ENCODE measurements at places on chromosomes 1 and 21. TPM values are rescaled to one million over a fixed set of nuclear protein-coding genes. Genes with fewer than 3 reads are reported as not detected.

- DNase-seq, result no peak
Observed at GRCh38 chr1:31400393-31400792, 12.6 kb upstream of the SERINC2 start.

DNA sequence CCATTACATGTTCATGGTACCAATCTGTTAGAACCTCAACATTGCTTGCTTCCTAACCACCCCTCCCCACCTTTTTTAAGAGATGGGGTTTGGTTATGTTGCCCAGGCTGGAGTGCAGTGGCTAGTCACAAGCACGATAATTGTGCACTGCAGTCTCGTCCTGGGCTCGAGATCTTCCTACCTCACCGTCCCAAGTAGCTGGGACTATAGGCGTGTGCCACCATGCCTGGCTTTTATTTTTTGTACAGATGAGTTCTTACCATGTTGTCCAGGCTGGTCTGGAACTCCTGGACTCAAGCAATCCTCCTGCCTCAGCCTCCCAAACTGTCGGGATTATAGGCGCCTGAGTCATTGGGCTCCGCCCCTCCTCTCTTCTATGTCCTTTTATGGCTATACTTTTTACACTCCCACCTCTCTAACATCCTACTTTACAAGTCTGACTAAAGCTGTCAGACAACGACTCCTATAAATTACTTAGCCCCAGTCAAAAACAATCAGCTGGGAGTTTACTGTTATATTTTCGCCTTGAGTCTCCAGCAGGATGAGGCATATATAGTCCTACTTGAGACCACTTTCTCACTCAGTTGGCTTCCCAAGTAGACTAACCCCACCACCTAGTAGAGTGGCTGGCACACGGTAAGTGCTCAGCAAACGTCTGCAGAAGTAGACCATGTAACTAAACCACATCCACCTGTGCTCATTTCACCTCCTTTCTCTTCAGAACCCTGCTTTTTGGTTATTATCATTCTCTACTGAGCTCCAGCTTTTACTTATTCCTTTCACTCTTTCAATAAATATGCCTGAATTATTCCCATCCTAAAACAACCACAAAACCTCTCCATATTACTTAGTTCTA lies 13.8 kb downstream of the ENSA start:
- no peak for DNase-seq

DNA sequence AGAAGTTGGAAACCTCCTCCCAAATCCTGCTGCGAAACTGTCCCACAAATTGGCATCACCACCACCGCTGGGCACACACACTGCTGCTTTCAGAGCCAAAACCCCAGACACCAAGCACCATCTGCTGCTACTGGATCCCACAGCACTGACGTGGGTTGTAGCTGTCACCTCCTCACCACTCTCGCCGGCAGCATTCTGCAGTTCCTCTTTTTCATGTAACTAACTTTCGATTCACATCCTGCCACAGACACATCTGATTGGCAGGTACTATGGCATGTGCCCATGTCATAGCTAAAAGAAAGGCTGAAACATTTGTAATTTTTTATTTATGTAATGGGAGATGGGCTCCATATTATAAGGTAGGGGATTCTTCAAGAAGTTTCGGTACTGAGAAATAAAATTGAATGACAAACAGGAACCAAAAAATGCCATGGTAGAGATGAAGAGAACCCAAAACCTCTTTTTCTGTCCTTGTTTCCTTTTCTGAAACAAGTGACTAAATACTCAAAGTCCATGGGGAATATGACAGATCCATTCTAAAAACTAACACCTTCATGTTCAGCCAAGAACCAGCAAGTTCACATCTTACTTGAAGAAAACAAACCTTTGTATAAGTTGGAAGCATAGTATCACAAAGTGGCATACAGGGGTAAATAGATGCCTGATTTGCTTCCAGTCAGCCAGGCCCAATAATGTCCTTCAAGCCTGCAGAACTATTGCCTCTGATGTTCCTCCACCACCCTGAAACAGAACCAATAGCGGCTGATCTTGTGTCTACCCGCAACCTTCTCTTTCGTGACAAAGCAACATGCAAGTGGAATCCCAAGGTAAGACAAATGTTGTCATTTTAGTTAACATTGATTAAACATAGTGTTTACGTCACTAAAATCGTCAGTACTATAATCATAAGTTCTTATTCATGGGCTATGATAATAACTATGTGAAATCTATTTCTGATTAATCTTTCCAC lies 26.6 kb upstream of the RGS13 start:
- peak; percentile 69 for DNase-seq

GRCh38 chr1:183040547-183040971 lies 17.3 kb downstream of the LAMC1 start:
- no peak for DNase-seq

DNA sequence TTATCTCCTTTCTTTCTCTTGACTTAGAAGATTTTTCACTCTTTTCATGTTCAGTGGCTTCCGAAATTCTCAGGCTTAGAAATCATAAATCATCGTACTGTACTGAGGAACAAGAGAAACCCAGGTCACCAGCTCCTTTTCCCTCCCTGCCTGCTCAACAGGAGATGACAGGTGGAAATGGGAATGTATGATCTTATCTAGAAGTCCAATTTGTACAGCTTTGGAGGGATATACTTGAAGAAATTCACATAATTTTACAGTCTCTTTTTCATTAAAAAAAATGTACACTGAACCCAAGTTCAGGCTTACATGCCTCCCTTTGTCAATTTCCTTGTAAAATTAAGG lies 11.7 kb downstream of the EVA1C start:
- no peak for DNase-seq

The PRELP gene
- total RNA-seq, result not detected

- DNase-seq, result peak; percentile 81
Observed at GRCh38 chr1:7783826-7784491, at the start of gene PER3. PER3 (plus strand) TSS chr1:7784291; CDS start chr1:7784878, 587 bp downstream.

DNA sequence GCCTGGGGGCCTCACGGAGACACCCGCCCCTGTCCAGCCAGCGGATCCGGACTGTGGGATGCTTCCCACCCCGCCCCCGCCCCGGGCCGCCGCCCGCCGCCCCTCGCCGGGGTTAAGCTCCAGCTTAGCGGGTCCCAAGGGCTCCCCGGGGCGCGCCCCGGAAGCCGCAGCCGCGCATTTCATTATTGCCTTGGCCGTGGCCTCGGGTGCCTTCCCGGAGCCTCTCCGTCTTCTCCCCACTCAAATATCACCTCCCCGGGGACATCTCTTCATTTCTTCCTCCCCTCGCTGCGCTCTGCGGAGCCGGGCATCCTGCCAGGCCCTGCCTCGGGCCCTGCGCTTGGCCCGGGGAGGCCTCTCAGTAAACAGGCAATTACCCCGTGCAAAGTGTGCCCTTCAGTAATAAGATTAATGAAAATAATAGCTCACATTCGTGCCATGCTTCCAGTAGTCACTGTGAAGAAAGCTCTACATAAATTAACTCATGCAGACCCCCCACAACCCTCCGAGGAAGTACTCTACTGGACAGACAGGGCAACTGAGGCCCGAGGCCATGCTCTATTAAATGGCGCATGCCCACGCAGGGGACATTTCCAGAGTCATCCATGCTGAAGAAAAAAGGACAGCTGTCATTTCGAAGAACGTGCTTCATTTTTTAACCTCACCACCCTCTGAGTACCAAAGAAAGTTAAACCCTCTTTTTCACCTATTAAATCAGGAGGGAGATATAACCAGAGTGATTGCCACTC lies 49.9 kb upstream of the LAPTM5 start:
- no peak for DNase-seq

DNA sequence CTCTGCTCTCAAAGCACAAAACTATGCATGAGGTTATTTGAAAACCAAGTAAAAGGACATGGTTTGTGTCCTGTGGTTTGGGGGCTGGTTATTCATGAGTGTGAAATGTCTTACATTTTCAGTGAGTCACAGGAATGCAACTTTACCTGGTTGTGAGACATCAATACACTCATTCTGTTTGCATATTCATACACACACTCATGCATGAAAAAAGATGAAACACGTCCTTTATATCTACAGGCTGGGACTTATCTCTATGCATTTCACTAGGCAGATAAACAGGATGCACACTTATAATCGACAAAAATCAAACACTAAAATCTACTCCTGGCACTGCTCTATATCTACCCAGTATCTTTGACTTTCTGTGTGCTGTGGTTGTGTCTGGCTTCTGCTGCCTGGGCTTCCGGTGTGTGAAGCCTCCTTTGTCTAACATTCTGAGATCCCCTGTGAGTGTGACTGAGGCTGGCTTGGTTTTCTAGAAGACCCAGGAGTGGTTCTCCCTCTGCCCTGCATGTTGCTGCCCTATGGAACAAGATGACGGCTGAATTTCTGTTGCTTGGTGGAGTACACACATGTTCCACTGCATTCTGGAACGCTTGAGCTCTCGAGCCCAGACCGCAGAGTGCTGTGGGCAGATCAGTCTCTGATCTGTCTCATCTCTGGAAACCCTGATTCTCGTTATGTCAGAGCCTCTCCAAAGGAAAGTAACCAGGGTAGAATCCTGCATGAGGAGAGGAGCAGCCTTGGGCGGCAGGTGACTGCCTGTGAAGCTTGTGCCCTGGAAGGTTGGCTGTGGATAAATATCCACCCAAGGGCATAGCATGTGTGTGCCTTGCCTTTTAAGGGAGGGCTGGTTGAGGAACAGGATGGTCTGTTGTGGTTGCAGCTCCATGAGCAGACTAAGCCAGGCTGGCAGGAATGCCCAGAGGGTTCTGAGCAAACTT lies 19.7 kb upstream of the FASLG start:
- peak; percentile 73 for DNase-seq

The AVPR1B gene
- total RNA-seq, result not detected

DNA sequence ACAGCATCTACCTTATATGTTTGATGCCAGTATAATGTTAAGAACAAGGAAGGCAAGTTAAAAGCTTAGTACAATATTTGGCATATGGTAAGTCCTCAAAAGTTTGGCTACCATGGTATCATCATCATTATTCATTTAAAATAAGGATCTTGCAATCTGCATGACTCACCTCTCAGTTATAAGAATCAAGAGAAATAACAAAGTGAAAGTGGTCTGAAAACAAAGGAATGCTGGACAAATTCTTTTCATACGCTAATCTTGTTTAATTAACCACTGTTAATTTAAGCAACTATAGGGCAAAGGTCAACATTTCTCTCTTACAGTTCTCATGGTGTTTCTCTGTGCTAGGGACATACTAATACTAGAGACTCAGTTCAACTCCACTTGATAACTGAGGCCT lies 13.0 kb upstream of the CLDN19 start:
- no peak for DNase-seq

DNA sequence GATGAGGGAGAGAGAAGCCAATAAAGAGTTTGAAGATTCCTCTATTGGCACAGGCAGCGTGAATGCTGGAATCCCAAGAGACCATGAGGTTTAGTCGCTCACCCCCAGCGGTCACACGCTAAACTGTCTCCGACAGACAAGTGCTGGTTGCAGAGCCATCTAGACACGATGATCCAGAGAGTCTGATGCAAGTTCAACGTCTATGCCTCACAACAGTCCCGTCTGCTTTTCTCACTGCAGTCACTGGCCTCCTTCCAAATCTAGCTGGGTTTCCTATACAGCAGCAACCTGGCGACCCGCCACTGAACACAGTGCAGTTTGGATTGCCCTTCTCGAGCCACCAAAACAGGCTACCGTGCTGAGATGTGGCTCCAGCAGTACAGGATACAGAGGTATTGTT lies 98.6 kb upstream of the KRTAP19-8 start:
- no peak for DNase-seq

- no peak for DNase-seq
Observed at GRCh38 chr1:220298470-220299205, 26.4 kb upstream of the RAB3GAP2 start.

The OTUD3 gene
- 11.4 TPM for total RNA-seq

The COL6A2 gene
- total RNA-seq, result 24.1 TPM

DNA sequence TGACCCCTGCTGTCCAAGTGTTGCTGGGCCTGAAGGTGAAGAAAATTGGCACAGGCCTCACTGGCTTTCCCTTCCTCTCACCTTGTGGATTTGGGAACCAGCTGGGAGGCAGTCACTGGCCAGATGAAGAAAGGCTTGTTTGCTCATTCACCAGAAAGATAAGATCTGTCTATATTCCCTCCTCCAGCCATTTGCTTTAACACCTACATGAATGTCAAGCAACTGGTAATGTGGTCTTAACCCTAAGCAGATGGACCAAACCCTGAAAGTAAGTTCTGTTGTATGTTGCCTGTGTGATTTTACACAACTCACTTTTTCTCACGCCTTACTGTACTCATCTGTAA lies 10.3 kb upstream of the SRRM1 start:
- DNase-seq, result no peak

- no peak for DNase-seq
Observed at GRCh38 chr1:167955915-167956314, 19.0 kb upstream of the MPC2 start.

The CRNN gene
- not detected for total RNA-seq

All from CD4-positive, alpha-beta T cell (primary cell).